Endothelial cell (in vitro differentiated cells): ENCODE measurements at places on chromosomes 1 and 21.

DNA sequence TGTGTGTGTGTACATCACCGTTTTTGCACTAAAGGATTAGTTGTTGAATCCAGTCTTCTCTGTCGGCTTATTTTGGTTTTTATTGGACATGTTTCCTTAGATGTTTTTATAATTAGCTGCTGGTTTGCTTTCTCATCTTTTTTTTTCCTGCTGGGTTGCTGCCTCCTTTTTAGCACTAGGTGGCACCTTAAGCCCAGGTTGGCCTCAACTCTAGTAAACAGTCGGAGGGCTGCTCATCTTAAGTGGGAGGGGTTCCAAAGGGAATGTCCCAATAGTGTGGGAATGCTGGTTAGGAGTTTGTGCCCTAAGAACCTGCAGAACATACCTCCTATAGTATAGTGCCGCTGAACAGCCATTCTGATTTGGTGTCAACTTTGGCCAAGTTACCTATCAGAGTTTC lies 570.1 kb upstream of the CXADR start:
- peak; percentile 23 for DNase-seq

DNA sequence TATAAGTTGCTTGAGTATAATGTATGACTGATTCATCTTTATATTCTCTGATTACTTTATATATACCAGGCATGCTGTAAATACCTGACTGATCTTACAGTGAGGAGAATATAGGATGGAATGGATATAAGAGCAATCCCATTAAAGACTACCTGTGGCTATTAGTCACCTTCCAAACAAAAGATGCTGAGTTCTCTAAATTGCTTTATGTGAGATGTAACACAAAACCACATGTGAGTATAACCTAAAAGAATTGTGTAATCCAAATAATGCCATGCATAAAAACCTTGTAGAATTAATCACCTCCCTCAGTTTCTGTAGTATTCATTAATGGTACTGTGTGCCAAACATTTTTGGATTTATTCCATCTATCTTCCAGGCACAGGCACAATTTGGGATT lies 134.6 kb upstream of the LRRC7 start:
- no peak for DNase-seq

DNA sequence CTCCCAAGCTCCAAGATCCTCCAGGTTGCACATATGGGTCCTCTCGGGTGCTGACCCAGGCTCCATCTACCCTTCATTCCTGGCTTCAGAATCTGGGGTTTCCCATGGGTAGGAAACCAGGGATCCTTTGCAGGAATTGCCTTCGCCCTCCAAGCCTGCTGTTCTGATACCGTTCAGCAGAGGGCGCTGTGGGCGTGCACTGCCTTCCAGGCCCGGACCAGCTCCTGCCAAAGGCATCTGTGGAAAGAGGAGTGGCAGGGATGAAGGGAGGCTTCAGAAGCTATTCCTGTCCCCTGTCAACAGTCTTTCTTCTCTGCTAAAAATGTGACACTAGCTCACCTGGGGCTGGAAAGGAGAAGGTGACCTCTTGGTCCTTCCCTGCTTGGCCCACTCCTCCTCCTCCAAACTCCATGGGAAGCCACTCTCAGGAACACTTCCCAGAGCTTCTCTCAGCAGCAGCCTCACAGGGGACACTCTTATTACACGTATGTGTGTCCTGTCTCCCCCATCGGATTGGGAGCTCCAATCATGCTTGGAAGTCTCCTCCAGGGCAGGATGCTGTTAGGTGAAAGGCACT lies 71.2 kb downstream of the VWA5B1 start:
- DNase-seq: peak; percentile 89

GRCh38 chr21:35395728-35396127 lies 346.6 kb upstream of the RUNX1 start:
- DNase-seq: no peak

DNA sequence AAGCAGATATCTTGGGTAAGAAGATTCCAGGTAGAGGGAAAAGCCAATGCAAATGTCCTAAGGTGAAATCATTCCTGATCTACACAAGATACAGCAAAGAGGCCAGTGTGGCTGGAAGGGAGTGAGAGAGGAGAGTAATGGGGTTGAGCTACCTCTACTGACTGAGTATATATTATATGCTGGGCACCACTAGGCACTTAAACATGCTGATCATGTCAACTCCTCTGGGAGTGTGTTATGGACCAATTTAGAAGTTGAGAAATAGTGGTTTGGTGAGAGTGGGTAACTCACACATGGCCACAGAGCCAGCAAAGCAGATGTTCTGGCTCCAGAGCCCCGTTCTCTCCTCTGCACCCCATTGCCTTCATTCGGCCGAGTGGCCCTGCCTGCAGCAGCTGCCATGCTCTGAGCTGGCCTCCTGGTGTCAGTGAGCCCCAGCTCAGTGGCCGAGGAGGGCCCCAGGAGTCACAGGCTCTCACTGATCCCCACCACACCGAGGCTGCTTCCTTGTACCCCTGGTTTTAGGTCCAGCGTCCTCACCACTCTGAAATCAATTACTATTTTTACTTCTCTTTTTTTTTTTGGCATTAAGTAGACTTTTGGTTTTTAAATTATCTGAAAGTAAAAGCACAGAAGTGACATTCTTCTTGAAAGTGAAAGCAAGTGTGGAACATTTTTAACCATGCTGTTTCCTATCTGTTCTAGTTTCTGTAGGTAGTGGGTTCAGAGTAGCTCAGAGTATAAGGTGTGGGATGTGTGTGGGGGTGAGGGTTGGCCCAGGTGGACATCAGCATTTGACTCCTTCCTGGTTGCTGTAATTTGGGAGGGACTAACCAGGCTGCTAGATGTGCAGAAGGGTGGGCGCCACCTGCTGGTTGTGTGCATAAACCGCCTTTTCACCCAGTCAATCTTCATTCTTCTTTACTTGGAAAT lies 45.8 kb upstream of the CRNN start:
- peak; percentile 83 for DNase-seq

DNA sequence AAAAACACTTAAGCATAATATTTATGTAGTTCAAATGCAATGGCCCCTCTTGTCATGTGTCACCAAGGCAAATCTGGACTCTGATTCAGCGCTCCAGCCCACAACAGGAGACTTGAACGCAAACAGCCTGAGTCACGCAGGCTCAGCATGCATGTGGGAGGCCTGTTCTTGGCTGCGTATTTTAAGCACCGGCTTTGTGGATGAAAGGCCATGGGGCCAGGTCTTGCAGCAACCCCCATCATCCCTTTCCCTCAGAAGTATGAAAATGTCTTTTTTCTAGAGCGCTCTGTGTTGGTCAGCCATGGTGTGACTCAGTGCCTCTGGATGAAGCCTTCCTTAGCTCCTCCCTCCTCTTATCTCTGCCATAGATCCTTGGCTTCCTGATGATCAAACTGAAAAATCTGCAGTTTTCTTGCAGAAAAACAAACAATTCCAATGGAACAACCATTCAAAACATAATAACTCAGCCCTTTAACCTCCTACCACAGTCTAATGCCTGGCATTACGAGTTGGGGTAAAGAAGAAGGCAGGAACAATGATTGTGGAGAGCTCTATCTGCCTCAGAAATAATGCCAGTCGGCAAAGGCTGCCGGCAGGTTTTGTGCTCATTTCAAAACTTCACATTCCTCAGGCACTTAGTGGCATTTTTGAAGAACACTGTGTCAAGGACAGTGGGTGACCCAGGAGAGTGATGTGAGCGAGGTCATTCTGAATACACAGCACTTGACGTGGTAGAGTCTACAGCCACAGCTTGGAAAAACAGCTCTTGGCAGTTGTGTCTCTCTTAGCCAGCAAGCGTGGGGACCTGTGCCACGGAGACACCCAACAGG lies 167.5 kb downstream of the CLIC6 start:
- no peak for DNase-seq

GRCh38 chr1:9732123-9732971 lies 80.8 kb downstream of the PIK3CD start:
- no peak for DNase-seq

DNA sequence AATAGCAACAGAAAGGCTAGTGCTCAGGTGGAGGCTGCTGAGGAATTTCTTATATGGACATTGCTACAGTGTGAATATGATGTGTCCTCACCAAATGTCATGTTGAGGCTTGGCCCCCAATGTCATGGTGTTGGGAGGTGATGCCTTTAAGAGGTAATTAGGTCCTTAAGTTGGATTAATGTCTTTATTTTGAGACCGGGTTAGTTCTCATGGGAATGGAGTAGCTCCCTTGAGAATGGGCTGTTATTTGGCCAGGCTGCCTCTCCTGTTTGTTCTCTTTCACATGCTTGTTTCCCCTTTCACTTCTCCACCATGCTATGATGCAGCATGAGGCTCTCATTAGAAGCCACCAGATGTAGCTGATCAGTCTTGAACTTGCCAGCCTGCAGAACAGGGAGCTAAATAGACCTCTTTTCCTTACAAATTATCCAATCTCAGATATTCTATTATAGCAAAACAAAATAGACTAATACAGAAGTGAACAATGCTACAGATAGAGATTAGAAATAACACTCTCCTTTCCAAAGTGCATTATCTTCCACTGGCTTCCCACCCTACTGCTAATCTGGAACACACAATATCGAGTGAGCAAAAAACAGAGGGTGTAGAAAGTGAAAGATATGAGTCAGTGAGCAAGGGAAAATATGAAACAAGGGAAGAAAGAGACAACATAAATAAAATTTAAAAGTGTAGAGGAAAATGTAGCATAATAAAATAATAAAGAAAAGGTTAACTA lies 160.2 kb downstream of the NTMT2 start:
- DNase-seq: no peak

DNA sequence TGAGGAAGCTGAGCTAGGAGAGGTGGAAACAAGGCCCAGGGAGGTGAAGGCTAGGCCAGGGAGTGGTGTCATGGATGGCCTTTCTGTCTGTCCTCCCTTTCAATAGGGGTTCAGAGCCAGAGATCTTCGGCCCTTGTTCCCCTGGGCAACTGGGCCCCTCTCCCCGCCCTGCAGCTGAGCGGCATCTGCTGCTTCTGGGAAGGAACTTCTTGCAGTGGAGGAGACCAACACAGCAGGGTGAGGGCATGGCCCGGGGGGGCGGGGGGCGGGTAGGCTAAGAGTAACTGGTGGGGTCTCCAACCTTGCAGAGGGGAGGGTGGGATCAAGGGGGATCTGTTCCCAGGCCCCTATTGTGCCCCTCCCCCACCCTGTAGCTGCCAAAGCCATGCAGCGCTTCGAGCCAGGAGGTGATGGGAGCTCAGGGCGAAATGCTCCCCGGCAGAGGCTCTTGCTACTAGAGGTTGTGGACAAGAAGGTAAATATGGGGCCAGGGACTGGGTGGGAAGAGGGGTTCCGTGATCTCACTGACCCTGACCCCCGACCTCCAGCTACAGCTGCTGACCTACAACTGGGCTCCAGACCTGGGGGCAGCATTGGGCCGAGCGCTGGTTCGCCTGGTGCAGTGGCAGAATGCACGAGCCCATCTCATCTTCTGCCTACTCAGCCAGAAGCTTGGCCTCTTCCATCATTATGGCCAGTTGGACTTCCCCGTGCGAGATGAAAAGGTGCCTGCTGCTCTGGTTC lies 11.7 kb downstream of the HYI start:
- no peak for DNase-seq

DNA sequence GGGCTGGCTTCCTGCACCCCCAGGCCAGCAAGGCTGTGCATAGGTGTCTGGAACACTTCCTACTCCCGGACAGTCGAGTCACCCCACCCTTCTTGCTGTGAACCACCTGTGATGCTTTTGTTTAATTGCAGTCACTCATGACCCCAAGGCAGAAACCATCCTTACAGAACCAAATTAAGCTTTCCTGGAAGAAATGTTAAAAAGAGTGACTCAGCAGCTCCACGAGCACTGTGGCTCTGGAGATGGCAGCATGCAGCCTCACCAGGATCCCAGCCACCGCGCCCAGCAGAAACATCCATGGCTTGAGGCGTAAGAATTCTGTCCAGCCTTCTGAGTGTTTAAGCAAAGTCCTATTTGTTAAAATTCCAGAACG lies 28.8 kb downstream of the SNAP47 start:
- DNase-seq: no peak

GRCh38 chr1:153357076-153357852 lies 390 bp upstream of the S100A9 start:
- DNase-seq: no peak

- peak; percentile 26 for DNase-seq
These were observed 115.5 kb downstream of the RERE start for GRCh38 chr1:8701794-8702471.

- DNase-seq: no peak
These were observed 22.2 kb downstream of the SLC25A33 start for GRCh38 chr1:9561429-9561828.

GRCh38 chr21:14959343-14959742 lies 105.5 kb downstream of the NRIP1 start:
- no peak for DNase-seq

GRCh38 chr1:234123867-234124266 lies 219.4 kb downstream of the SLC35F3 start:
- no peak for DNase-seq

DNA sequence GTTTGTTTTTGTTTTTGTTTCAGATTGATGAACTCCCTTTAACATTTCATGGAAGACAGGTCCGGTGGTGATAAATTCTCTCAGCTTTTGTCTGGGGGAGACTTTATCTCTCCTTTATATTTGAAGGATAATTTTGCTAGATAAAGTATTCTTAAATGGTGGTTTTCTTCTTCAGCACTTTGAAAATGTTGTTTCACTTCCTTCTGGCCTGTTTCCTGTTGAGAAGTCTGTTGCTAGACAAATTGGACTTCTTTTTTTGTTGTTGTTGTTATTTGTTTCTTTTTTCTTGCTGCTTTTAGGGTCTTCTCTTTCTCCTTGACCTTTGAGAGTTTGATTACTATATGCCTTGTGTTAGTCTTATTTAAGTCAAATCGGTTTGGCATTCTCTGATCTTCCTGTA lies 50.8 kb downstream of the CRP start:
- DNase-seq: no peak

- no peak for DNase-seq
These were observed 52.7 kb upstream of the VAV3 start for GRCh38 chr1:108017698-108018097.

DNA sequence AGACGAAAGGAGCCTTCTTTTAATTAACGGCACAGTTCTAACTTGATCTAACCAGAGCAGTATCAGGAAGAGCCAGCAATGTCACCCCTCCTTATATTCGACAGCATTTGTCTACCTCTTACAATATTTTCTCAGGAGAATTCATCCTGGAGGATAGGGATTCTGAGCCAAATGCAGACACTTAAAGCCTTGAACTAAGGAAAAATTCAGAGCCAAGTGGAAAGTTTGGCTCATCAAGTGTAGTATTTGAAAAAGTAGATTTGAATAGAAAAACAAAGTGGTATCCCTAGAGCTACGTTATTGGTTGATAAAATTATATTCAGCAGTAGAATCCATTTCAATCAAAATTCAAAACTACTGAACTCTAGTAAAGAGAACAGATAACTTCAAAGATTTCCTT lies 732.0 kb upstream of the ADGRL2 start:
- DNase-seq: no peak

DNA sequence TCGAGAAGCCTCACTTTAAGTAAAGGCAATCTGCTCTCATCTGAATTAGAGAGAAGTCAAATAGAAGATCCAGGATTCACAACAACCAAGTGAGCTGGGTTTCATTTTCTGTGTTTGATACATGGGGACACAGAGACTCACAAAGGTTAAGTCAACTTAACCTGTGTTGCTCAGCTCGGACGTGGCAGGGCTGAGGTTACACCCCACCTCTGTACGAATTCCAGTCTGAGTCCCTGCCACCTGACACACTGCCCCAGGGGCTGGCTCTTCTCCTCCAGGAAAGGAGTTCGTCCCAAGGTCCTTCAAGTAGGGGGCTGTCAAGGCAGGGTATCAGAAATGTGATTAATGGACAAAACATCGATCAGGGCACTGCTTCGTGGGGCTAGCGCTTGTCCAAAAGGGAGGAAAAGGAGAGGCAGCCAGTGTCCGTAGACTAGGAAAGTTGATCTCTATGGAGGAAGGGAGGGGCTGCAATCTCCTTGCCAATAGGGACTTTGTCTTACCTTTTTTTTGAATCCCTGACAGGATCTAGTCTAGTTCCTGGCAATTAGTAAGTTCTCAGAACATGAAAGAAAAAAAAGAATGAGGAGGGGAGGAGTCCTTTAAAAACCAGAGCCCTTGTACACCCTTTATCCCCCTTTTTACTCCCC lies 116.4 kb downstream of the CNIH3 start:
- DNase-seq: no peak
